Mucosa of descending colon (tissue), 3 donors: ENCODE measurements at places on chromosomes 16 and 17. TPM values are rescaled to one million over a fixed set of nuclear protein-coding genes. Genes with fewer than 3 reads are reported as not detected.
A peak's percentile ranks its signal among the peaks of the same experiment; 100 is the strongest.

SLC39A11 gene
- total RNA-seq: 71.6 TPM

SCIMP gene
- total RNA-seq: 2.8 TPM

B3GNT9 gene
- 4.0 TPM for total RNA-seq

FA2H gene
- total RNA-seq: 60.0 TPM

CCL17 gene
- not detected for total RNA-seq

NDRG4 gene
- total RNA-seq: 3.6 TPM

- DNase-seq: peak; percentile 37
Measured at GRCh38 chr17:46964315-46965265, 14.5 kb downstream of the RPRML start.

- no peak for DNase-seq
Measured at GRCh38 chr17:27216836-27217235, 77.1 kb upstream of the WSB1 start.

DNA sequence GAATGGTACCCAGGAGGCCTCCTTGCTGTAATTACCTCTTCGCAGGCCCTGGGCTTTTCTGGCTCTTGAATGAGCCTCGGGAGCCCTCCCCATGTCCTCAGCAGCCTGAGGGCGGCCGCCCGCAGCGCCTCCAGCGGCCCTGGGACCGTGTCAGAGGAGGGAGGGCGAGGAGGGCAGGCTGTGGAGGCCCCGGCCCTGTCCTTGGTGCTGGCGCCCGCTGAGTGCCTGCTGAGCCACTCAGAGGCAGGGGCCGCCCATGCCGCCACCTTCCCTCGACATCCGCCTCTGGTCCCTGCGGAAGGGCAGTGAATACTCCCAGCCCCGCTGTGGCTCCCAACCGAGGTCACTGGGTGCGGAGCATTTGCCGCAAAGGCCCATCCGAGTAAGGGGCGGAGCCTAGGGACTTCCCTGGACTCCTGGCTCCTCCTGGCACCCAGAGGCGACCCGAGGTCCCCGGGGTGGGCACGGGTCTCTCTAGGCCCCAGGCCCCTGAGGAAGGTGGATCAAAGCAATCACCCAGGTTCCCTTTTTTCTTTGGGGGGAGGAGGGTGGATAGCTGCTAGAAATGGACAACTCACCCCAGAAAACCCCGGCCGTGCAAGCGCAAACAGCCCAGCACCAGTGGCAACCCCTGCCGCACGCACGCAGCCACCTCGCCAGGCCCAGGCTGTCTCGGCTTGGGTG, 2.8 kb downstream of the RBFOX3 start:
- no peak for DNase-seq

- DNase-seq: no peak
Measured at GRCh38 chr16:55651841-55652824, 3.7 kb upstream of the SLC6A2 start.

DNA sequence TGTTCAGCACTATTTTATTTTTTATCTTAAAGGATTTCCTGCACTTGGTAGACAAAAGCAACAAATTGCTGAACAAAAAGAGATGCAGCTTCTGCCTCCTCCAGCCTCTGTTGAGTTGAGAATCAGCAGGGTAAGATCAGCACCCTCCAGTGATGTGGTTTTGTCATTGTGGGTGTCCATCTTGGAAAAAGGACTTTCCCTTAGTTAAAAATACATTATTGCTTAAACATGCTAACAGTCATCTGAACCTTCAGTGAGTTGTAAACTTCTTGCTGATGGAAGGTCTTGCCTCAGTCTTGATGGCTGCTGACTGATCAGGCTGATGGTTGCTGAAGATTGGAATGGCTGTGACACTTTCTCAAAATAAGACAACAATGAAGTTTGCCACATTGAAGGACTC, 101.2 kb downstream of the PHKB start:
- no peak for DNase-seq

DNA sequence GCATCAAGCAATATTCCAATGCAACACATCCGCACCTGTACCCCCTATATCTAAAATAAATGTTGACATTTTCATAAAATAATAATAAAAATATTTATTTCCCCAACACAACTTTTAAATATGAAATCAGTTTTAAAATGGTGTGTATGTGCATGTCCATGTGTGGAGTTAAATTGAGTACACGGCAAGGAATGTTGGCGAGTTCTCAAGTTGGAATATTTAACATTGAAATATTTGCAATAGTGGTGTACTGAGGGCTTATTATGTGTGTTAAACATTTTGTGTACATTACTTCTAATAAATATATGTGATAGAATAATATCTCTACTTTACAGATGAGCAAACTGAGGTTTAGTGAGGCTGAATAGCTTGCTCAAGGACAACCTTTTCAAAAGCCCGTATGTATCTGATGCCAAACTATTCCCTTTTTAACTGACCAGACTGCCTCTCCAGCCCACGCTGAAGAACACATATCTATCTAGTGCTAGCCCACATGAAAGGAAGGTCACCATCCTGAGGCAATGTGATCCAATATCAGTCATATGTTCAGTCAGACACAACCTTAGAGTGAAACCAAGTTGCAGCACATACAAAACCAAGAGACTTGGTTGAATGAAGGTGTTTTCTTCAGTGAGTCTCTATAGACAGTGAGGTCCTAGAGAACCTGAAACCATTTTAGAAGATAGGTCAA, 192.2 kb upstream of the CDH11 start:
- DNase-seq: no peak

- DNase-seq: no peak
Measured at GRCh38 chr16:67477960-67478554, 2.9 kb downstream of the ATP6V0D1 start.

DNA sequence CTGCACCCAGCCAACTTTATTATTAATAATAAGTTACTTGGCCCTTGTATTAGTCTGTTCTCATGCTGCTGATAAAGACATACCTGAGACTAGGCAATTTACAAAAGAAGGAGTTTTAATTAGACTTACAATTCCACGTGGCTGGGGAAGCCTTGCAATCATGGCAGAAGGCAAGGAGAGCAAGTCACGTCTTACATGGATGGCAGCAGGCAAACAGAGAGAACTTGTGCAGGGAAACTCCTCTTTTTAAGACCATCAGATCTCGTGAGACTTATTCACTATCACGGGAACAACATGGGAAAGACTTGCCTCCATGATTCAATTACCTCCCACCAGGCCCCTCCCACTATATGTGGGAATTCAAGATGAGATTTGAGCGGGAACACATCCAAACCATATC, 47.7 kb downstream of the SYT17 start:
- no peak for DNase-seq

DNA sequence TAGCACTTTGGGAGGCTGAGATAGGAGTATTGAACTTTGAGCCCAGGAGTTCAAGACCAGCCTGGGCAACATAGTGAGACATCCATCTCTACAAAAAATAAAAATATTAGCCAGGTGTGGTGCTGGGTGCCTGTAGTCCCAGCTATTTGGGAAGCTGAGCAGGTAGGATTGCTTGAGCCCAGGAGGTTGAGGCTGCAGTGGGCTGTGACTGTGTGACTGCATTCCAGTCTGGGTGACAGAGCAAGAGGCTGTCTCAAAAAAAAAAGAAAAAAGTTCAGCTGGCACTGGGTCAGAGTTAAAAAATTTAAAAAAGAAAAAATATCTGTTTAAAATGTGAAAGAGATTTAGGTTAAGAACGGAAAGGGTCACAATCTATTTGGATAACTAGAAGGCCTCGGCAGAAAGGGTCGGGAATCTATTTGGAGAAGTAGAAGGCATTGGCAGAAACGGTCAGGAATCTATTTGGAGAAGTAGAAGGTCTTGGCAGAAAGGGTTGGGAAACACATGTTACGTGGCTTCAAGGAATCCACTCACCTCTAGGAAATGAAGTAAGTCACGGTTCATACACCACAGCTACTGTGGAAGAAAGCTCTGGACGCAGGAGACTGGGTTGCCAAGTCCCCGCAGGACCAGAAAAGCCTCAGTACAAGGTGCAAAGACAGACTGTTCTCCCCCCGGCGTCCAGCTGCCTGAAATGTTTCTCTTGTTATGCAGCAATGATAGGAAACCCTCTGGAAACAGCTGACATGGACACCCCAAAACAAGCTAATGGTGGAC, 25.3 kb downstream of the LMF1 start:
- DNase-seq: no peak

DNA sequence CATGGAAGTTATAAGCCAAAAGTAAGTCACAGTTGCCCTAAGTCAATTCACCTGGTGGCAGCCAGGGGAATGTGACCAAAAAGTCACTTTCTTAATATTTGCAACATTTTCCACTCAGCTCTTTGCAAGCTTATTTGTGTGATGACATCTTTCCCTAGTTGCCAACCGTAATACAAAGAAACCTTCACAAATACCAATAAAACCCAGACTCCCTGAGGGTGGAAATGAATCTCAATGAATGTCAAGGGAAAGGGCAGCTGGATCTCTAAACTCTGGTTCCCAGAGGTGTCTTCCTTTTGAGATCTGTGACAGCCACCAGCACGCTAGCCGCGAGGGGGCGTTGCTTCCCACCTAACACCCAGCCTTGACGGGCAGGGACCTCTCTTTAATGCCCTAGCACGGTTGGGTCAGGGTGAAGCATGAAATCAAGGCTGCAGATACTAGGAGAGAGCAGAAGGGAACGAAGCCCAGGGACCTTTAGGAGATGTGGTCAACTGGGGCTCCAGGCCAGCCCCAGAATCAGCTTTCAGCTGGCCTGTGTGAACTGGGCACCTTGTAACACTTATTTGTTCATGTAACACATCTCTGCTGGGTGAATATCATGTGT, 82.2 kb downstream of the CMC2 start:
- DNase-seq: peak; percentile 85

- DNase-seq: no peak
Measured at GRCh38 chr17:63474174-63474573, 2.7 kb upstream of the ACE start.

- peak; percentile 50 for DNase-seq
Measured at GRCh38 chr16:89918453-89919347, at the start of gene MC1R. Gene MC1R (plus strand): TSS chr16:89918862. CDS start chr16:89919259, 397 bp downstream.

GRCh38 chr16:53098526-53099317, 43.9 kb downstream of the CHD9 start:
- DNase-seq: peak; percentile 74

DNA sequence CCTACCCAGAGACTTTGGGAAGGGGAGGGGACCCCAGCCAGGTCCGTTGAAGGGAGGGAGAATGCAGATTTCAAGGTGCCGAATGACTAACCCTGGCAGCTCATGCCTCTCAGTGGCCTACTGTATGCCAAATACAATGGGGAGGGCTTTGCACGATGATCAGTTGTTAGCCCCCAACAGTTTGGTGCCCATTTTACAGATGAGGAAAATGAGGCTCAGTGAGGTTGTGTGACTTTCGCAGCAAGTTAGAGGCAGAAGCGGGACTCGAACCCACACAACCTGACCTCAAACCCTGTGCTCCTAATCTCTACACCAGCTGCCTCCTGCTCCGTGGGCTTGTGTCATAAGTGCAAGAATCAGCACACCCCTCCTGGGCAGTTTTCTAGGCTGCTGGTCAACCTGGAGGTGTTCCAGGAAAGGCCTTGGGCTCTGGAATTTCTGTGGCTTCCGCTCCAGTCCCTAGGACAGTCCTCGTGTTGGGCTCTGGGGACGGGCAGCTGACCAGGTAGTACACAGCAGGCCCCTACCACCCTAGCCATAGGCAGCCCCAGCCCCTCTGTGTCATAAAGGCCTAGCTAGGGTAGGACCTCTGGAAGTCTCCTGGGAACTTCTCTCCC, 11.9 kb upstream of the NAGPA start:
- DNase-seq: no peak

- DNase-seq: no peak
Measured at GRCh38 chr16:80324371-80324770, 216.4 kb upstream of the DYNLRB2 start.

GRCh38 chr17:9308069-9308468, 267.6 kb downstream of the STX8 start:
- DNase-seq: no peak

GRCh38 chr17:61662741-61663140, 71.7 kb upstream of the NACA2 start:
- DNase-seq: no peak

DNA sequence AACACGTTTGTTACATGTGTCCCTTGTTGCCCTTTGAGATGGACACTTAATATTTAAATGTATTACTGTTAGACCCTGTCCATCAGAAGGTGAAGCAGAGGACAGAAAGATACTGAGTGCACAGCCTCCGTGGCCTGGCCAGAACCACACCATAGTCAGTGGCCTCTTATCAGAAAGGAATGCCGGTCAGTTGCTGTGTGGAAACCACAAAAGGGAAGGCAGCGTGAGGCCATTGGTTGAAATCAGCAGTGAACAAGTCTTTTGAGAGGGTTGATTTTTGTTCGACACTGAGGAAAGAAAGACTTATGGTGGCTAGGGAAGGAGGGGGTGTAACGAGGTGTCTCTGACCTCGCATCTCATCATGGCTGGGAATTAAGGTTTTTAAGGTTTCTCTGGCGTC, 85.4 kb upstream of the CLEC18A start:
- DNase-seq: no peak

GRCh38 chr17:69655902-69656301, 241.4 kb downstream of the MAP2K6 start:
- no peak for DNase-seq

- DNase-seq: no peak
Measured at GRCh38 chr16:47667956-47668355, 206.8 kb downstream of the PHKB start.

GRCh38 chr17:17091856-17092756, 49.8 kb downstream of the MPRIP start:
- DNase-seq: no peak

DNA sequence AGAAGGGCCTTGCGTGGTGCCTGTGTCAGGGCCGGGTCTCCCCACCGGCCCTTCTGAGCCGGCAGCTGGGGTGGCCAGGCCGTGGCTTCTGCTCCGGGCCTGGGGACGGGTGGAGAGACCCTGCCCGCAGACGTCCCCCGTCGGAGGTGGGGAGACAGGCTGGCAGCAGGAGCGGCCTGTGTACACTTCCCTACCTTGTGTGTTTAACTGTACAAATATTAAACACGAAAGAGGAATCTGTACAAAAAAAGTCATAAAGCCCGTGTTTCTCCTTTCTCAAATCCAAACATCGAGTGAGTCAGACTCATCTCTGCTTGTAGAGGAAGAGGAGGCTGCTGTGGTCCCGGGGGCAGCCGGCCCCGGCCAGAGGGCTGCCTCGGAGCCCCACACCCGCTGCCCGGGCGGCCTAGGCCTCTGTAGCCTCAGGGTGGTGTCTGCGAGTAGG, 2.0 kb downstream of the CACNA1H start:
- no peak for DNase-seq

DNA sequence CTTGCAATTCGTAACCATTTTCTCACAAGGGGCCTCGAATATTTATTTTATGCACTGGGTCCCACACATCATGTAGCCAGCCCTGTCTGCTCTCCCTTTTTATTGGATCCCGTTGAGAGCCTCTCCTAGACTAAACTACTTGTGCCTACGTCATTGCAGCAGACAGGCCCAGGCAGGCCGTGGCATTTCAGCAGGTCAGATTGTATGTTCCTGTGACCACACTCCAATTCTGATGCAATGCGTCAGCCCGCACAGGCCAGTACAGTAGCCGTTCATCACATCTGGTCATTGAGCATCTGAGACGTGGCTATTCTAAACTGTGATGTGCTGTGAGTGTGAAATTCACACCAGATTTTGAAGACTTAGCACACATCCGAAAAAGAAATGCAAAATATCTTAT, 42.2 kb downstream of the ABAT start:
- no peak for DNase-seq
